Caudate nucleus (tissue), 63 donors: ENCODE measurements at places on chromosomes 12 and 14.
A peak's percentile ranks its signal among the peaks of the same experiment; 100 is the strongest.

- DNase-seq = no peak
Observed at GRCh38 chr12:75850721-75851462, 180.7 kb downstream of the PHLDA1 start.

DNA sequence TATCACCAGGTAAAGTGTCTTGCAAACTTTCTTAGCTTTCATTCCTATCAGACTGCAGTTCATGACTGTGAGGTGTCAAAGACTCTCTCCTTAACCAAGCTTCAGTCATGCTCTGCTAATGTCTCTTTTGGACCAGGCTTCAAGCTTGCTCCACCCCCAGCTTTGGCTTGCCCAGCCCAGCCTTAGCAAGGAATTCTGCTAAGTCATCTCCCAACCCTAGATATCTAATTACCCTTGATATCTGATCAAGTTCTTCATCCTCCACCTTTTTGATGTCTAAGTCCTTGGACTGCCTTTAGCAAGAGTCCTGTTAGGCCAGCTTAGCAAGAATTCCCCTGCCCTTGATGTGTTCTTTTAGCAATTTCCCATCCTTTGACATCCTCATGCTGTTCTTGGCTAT lies 108.9 kb upstream of the FGD4 start:
- no peak for DNase-seq

DNA sequence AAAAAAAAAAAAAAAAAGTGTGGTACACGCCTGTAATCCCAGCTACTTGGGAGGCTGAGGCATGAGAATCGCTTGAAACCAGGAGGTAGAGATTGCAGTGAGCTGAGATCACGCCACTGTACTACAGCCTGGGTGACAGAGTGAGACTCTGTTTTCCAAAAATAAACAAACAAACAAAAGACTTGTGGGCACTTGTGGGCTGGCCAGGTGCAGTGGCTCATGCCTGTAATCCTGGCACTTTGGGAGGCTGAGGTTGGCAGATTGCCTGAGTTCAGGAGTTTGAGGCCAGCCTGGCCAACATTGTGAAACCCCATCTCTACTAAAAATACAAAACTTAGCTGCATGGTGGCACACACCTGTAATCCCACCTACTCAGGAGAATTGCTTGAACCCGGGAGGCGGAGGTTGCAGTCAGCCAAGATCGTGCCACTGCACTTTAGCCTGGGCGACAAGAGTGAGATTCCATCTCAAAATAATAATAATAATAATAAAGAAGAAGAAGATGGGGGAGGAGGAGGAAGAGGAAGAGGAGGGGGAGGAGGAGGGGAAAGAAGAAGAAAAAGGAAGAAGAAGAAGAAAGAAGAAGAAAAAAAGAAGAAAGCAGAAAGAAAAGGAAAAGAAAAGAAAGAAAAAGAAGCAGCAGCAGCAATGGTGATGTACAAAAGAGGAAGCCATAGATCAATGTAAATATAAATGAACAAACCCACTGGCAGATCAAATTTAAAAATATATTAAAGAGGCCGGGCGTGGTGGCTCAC lies 27.9 kb upstream of the CCNT1 start:
- no peak for DNase-seq

DNA sequence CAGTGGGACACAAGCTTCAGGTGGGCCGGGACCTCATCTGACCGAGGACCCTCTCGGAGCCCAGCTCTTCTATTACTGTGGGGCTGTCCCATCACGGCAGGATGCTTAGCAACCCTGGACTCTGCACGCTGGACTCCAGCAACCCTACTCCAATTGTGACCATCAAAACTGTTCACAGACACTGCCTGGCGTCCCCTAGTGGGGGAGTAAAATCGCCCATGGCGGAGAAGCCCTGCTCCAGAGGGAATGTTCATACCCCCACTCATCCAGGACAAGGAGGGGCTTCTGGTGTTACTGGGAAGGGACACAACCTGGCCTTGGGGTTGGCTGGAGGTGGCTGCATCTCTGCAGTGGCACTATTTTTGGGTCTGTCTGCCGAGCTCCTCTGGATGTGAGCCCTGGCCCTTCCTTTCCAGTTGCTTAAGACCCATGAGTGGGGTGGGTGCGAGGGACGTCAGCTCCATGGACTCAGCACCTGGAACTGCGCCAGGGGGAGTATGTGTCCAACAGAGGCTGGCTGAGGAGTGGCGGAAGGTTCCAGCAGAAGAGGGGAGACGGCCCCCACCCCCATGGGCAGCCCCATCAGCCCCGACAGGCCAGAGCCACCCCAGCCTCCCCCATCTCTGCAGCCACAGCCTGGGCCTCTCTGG lies 103.8 kb downstream of the RFLNA start:
- DNase-seq = no peak

- DNase-seq = no peak
Observed at GRCh38 chr12:12399776-12400305, 43.0 kb downstream of the BORCS5 start.

- DNase-seq = no peak
Observed at GRCh38 chr12:130227641-130228040, 65.4 kb downstream of the FZD10 start.

GRCh38 chr14:88831284-88831683 lies 6.8 kb downstream of the TTC8 start:
- DNase-seq = no peak

DNA sequence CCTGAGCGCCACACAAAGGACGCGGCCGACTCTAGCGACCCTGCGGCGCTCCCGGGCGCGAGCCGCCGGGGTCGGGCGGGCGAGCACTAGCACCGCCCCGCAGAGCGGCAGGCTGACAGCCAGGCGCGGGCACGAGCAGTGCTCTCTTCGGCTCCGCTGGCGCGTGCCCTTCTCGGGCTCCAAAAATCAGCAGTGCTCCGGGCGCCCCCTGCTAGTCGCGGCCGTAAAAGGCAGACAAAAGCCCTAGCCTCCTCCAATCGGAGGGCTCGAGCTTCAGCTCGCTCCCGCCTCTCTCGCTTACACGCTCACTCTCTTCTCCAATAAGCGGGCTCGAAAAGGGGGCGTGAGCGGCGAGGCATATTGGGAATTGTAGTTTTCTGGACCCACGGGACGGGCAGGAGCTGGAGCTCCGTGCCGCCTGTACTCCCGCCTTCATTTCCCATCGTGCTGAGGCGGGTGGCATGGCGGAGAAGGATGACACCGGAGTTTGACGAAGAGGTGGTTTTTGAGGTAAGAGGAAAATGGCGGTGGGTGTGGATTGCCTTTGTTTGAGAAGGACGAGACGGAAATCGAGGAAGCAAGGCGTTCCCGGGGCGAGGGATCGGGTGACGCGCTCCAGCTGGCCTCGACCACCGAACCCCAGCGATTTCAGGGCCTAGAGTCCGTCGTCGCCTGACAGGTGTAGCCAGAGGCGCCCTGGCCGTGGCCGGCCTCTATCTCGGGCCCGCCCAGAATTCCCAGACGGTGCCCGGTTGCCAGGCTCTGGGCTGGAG lies at the start of the genes FGD6 and VEZT:
Gene FGD6, minus strand, starts transcription at position 91 of the 773 bp plus-strand sequence. CDS start 227 bp downstream, outside the sequence.
Gene VEZT, plus strand, starts transcription at position 431 of the 773 bp plus-strand sequence. Its CDS starts 44 bp downstream, at position 475.
- DNase-seq = peak; percentile 98
